Stimulated activated CD4-positive, alpha-beta T cell treated with anti-CD3 and anti-CD28 coated beads, TNF-alpha, amount 100 ng/mL, for 1 hour (primary cell): ENCODE measurements at places on chromosomes 5 and 9.

GRCh38 chr9:123401879-123402513 is 46.0 kb downstream of the CRB2 start:
- DNase-seq: no peak

- no peak for DNase-seq
Observed at GRCh38 chr9:89024727-89025126, 33.5 kb downstream of the S1PR3 start.

DNA sequence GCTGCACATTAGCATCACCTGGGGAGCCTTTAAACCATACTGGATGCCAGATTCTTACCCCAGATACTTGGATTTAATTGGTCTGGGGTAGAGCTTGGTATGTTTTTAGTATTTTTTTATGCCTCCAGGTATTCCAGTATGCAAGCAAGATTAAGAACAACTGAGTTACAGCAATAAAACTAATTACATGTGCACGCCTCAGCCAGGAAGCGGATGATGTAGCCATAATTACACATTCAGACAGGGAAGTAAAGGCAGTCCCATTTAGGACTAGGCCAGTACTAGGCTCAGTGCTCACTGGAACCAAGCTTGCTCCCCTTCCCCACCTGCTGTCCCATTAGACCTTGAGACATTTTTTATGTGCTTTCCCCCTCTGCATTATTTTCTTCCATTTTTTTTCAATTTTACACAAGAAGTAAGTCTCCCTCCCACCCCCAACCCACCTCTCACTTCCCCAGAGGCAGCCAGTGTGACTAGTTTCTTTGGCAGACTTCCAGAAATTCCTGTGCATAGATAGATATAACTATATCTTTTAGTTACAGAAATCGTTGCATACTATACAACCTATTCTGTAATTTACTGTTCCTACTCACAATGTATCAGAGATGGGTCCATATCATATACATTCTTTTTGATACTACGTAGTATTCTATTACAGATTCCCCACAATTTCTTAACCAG is 7.1 kb upstream of the GNAQ start:
- no peak for DNase-seq

DNA sequence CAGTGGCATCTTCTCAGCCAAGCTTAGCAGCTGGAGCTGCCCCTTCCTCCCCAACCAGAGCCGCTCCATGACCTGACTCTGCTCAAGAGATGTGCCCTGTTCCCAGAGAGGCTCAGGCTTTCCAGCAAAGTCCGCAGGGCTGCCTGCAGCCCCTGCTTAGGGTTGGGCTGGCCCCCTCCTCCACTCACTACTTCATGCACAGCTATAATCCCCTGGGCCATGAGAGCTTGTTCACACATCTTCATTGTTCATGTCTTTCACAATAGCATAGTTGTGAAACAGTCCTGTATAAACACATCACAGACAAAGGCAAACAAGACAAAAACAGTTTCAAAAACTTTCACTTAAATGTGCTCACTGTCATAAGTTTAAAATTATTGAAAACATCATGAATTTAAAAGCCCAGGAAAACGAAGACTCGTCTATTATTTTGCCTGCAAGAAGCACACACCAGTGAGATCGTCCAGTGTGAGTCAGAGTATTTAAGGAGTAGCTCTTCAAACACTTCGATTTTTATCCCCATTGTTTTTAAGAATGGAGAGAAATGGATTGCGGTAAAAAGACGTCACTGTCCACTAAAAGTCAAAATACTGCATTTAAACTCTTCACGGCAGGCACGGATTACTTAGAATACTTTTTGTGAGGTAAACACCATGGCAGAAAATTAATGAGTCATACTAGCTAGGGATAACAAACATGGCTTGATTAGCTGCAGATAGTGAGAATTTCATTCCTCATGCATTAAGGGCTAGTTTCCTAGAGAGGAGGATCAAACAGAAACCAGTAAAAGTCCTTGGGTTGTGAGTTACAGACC is 40.7 kb upstream of the S1PR3 start:
- no peak for DNase-seq

DNA sequence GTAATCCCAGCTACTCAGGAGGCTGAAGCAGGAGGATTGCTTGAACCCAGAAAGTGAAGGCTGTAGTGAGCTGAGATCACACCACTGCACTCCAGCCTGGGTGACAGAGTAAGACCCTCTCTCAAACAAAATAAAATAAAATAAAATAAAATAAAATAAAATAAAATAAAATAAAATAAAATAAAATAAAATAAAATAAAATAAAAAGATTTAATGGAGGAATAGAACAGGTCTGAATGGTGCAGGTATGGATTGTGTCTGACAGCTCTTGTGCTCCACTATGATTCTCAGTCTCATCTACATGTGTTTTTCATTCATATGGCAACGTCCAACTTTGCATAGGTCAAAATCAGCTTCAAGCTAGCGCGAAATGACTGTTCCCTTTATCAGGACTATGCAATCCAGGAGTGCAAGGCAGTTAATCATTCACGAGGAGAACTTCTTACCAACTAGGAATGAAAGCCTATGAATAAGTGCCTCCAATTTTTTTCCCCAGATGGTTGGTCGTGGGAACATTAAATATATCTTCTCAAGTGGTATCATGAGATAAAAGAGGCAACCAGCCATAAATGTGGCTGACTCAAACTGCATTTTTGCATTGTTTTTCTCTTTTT is 1392.3 kb upstream of the CDH9 start:
- no peak for DNase-seq

GRCh38 chr5:140502834-140503233 is 44.6 kb upstream of the EIF4EBP3 start:
- DNase-seq: no peak

GRCh38 chr5:162512935-162513565 is 445.5 kb downstream of the GABRG2 start:
- no peak for DNase-seq

DNA sequence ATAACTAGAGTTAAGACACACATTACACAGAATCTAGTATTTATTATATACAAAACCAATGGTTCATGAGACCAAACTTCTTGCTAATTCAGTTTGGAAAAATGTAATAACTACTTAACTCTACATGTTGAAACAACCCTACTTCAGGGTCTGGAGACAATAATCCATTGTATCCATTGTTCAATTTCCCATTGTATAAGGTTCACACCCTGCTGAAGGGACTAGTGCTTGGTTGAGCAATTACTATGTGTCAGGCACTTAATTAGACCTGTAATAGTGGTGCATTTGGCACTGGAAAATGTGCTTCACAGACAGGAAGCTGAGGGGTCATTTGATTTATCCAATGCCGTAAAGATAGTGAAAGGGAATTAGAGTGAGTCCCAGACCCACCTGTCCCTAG is 114.3 kb upstream of the PAPPA start:
- DNase-seq: no peak

DNA sequence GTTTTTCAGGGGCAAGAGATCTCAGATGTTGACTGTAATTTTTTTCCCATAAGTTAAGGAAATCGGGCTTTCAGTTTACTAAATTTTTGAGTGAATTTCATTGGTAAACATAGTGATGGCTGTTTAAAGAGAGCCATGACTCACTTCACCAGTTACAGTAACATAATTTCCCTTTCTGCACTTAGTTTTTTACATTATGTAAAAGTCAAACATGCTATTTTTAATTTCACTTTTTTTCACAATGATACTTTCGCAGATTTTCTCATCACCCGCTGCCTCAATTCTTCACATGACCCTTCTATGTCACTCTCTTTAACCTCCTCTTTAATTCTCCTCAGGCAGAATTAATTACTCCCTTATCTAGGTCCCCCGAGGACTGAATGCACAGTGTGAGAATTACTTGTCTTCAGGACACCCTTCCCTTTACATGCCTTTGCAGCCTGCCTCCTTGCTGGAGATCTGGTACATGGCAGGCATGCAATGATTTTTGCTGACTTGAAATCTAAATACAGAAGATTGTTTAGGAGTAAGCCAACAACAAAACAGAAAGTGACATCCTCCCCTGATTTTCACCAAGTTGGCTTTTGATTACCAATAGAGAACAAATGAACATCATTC is 217.5 kb upstream of the S1PR3 start:
- DNase-seq: no peak

GRCh38 chr9:37209431-37210386 is 89.3 kb downstream of the ZCCHC7 start:
- no peak for DNase-seq

GRCh38 chr9:2362150-2362549 is 259.4 kb upstream of the VLDLR start:
- DNase-seq: no peak

DNA sequence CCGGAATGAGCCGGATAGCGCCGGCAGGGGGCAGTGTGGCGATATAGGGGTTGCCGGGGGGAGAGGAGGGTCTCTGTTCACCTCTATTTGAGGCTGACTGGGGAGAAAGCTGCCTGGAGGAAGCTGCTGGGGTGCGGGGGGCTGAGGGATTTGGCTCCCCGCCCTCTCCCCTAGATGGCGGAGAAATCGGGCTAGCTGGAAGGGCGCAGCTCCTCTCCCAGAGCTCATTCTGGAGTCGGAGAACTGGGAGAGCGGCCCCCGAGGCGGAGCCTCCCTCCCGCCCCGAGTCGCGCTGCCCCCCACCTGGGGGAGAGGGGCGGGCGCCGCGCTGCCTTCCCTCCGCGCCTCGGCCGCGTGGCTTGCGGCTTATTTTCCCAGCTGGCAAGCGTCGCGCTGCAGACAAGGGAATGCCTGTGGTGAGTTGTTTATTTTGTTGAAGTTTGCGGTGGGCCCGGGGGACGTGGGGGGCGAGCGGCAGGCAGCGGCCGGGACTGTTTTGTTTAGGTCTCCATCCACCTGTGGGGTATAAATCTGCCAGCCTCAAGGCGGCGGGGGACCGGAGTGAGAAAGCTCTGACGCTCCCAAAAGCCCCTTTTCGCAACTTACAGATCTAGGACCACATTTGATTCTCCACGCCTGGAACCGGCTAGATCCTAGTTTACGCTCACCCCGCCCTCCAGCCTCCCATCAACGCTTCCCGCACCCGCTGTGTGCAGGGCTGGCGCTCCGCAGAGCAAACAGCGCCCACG is 4.1 kb upstream of the RGMB start:
- DNase-seq: no peak

DNA sequence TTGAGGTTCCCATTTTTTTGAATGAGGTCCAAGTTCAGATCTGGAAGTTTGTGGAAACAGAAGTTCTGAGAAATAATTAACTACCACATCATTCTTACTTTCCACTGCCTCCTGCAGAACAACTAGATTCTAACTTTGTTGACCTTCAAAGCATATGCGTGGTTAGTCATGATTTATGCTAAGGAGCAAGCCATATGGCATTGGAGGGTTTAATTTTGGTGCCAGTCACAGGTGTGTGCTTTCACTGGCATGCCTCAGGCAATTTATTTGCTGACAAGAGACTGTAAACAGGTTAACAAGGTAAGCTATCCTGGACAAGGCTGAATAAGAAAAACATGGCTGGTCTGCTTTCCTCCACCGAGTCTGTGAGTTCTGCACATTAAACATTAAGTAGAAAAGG is 31.5 kb downstream of the HMHB1 start:
- DNase-seq: no peak

- DNase-seq: no peak
Observed at GRCh38 chr5:72314571-72315172, 5.4 kb downstream of the MRPS27 start.

DNA sequence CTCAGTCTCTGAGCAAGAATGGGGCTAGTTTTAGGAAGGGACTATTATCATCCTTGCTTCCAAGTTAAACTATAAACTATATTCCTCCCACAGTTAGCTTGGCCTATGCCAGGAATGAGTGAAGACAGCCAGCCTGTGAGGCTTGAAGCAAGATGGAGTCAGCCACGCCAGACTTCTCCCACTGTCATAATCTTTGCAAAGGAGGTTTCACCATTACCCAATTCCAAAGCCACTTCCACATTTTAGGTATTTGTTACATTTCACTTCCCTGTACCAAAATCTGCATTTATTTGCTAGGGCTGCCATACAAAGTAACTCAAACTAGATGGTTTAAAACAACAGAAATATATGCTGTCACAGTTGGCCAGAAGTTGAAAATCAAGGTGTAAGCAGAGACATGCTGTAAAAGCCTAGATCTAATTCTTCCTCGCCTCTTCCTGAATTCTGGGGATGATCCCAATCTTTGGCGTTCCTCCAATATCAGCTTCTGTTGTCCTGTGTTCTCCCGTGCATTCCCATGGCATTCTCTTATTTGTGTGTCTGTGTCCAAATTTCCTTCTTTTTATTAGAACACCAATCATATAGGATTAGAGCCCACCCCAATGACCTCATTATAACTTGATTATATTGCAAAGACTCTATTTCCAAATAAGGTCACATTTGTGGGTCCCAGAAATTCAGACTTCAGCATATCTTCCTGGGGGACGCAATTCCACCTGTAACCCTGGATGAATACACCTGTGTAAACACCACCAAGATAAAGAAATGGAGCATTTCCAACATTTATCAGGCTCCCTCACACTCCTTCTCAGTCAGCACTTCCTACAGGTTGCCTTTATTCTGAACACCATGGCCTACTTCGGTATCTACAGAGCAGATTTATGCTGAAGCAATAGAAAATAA is 126.8 kb downstream of the GCNT1 start:
- no peak for DNase-seq

- DNase-seq: no peak
Observed at GRCh38 chr5:74040065-74040551, 414.1 kb downstream of the ARHGEF28 start.

- no peak for DNase-seq
Observed at GRCh38 chr5:1512541-1513291, 11.0 kb downstream of the LPCAT1 start.

DNA sequence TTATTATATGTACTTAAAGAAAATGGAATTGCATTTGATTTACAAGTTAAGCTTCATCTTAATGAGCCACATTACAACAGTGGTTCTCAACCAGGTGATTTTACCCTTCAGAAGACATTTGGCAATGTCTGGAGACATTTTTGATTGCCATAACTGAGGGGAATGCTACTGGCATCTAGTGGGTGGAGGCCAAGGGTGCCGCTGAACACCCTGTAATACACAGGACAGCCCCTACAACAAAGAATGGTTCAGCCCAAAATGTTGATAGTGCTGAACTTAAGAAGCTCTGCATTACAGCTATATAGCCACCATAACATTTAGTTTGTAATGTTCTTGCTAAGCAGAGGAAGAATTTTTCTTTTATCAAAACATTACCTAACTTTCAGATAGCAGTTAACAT is 103.1 kb downstream of the PAM start:
- DNase-seq: no peak

DNA sequence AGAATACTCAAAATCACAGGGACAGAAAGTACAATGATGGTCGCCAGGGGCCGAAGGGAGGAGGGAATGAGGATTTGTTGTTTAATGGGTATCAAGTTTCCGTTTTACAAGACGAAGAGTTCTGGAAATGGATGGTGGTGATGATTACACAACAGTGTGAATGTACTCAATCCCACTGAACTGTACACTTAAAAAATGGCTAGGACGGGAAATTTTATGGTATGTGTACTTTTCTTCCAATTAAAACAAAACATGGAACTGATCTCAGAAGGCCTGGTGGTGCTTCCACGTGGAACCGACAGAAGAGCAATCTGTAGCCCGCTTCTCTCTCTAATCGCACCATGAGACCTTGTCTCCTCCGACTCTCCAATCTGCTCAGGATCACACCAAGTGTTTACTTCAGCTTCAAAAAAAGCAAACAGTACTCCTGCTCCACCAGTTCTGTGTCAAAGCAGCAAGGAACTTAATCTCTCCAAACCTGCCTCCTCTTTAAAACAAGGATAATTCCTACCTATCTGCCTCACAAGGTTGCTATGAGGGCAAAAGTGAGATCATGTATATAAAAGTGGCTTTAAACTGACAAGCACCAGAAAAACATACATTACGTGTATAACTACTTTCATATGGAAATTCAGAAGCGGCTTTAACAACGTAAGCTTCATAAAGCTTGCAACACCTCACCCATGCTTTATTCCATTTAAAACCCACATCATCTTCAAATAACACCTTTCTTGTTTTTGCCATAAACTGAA is 2.1 kb downstream of the ECPAS start:
- DNase-seq: no peak

GRCh38 chr9:76027416-76027815 is 136.9 kb downstream of the PCSK5 start:
- DNase-seq: no peak
